Stimulated activated CD4-positive, alpha-beta T cell treated with anti-CD3 and anti-CD28 coated beads, Interleukin-1b, Interleukin-23, amount 100 ng/mL, for 24 hours (primary cell): ENCODE measurements at places on chromosomes 11 and 22.

DNA sequence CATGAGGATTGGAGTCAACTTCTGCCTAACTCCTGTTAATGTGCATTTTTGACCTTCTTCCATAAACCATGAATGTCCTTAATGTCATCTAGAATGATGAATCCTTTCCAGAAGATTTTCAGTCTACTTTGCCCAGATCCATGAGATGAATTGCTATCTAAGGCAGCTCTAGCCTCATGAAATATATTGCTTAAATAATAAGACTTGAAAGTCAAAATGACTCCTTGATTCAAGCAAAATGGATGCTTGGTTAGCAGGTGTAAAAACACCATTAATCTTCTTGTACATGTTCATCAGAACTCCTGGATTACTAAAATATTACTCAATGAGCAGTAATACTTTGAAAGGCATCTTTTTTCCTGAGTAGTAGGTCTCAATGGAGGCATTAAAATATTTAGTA lies 238.5 kb upstream of the ZC3H12C start:
- no peak for DNase-seq

- DNase-seq, result no peak
Observed at GRCh38 chr11:68775951-68776388, 24.6 kb upstream of the TESMIN start.

- no peak for DNase-seq
Observed at GRCh38 chr11:11691296-11692151, 69.7 kb upstream of the GALNT18 start.

DNA sequence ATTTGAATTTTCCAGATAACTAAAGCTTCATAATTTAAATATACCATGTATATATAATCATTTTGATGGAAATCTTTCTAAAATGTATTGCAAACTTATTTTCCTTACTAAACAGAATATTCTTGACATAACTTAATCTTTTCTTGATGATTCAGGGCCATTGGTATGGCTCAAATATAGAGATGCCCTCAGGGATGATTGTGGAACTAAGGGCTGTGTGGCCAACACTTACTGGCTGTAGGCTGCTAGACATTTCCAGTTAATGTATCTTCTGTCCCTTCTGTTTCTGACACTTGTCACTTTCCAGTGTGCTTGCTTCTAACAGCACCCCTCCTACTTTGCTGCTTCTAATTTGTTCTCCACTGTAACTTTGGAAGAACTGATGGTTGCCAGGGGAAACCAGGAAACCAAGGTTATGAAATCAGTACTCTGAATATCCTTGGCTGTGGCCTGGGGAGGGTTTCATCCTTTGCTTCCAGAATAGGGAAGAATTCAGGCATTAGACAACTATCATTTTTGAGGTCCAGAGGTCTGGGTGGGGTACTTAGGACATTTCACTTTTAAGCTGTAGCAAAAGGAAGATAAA lies 697.2 kb downstream of the ETS1 start:
- DNase-seq, result no peak
